ENCODE measurements at places on chromosomes 4 and X.

- no peak for DNase-seq
Measured at GRCh38 chrX:77087529-77088169, 359.5 kb upstream of the FGF16 start.

- no peak for DNase-seq
Measured at GRCh38 chrX:105114554-105115130, 105.9 kb downstream of the TEX13A start.

- DNase-seq: peak; percentile 17
Measured at GRCh38 chrX:116204932-116205331, 34.4 kb downstream of the AGTR2 start.

- DNase-seq: no peak
Measured at GRCh38 chr4:163665521-163666331, 171.2 kb downstream of the TMA16 start.

DNA sequence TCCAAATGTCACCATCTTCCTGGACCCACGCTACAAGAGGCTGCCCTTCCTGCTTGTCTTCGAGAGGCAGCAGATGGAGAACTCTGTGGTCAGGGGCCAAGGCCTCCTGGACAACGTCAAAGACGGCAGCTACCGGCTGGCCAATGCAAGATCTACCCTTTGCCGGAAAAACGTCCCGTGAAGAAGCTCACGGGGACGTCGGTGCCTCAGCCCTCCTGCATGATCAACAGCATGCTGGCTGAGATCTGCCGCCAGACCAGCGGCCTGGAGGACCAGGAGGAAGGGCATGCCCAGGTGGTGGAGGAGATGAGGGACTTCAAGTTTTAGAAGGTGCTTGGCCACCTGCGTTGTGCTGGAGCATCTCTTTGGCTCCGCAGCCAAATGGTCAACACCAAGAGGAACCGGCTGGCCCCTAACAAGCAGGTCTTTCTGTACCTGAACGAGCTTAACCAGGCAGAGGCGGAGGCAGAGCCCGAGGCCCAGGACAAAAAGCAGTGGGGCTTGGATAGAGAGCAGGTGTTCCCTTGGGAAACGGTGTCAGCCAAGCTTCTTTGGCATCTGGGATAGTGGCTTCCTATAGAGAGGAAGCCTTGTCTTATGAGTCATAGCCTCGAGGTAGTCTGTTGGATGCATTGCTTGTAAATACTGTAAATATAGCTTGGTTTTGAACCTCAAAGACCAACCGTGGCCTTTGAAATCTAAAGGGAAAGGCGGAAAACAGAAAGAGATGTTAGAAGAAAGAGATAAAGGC, 94.8 kb upstream of the ELOVL6 start:
- no peak for DNase-seq

DNA sequence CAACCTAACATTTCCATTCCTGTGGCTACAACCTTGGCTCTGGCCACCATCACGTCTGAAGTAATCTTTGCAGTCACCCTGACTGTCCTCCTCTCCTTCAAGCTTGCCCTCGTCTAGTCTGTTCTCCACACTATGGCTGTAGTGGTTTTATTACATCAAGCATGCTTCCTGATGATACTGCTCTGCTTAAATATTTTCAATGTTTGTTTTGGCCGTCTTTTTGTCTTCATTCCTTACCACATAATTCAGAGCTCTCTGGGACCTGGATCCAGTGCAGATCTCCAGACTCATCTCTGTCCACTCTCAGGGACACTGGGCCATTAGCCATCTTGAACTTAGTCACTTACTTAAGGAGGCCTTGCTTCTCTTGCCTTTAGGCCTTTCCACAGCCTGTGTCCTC, 27.7 kb upstream of the FREM3 start:
- DNase-seq: no peak

DNA sequence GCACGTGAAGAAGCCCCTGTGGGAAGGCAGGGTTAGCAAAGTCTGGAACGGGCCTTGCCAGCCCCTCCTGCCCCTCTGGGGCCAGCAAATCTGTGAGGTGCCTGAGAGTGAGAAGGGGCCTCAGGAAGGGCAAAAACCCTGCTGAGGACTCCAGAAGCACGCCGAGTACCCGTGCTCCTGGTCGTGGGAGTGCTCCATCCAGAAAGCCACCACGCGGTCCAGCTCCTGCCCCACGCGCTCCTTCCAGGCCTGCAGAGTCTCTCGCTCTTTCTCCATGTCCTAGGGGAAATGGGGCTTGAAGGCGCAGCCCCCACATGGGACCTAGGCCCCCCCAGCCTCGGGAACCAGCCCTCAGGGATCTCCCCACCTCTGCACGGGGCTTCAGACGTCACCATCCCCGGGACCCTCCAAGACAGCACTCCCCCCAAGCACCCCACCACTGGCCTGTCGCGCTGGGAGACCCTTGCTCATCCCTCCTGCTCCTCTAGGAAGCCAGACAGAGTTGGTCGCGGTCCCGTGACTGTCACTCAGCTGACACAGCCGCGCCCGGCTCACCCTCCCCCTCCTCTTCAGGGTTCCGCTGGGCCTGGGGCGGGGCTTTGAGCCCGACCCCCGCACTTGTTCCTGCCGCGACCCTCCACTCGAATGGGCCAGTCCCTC, at the start of gene RENBP:
TSS of gene RENBP (minus strand) at position 504 of the 660 bp plus-strand sequence. CDS start at position 471, 33 bp downstream.
- peak; percentile 18 for DNase-seq

- peak; percentile 65 for DNase-seq
Measured at GRCh38 chr4:111814961-111815360, 330.3 kb upstream of the FAM241A start.

Measured in NCI-H1417 (cell line).